Fibroblast of the aortic adventitia (primary cell): ENCODE measurements at places on chromosomes 11 and 22. TPM values are rescaled to one million over a fixed set of nuclear protein-coding genes. Genes with fewer than 3 reads are reported as not detected.

- DNase-seq: no peak
Observed at GRCh38 chr11:10752061-10752460, 1.0 kb downstream of the CTR9 start.

DNA sequence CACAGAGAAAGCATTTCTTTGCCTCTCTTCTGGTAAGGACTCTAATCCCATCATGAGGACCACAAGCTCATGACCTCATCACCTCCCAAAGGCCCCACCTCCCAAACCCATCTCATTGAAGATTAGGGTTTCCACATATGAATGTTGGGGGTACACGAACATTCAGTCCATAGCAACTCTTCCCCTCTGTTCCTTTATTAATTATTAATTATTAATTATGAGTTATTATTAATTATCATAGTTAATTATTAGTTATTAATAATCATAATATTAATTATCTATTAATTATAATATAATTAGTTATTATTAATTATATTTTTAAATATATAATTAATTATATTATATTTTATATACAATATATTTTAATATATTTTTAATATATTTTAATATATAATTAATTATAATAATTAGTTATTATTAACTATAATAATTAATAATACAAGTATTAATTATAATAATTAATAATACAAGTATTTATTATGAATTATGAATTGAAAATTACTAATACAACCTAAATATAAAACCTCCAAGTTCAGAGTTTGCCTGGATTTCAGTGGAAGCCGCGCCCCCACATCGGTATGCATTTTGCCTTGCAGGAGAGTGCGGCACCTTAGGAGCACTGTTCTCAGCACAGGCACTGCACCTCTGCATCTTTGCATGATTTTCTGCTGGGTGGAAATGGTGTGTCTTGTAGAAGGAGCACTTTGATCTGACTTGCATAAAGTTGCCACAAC is 128.0 kb upstream of the FGF3 start:
- peak; percentile 6 for DNase-seq

- no peak for DNase-seq
Observed at GRCh38 chr11:34910817-34911216, 5.4 kb downstream of the APIP start.

GRCh38 chr11:11592146-11592684 is 29.6 kb downstream of the GALNT18 start:
- no peak for DNase-seq

- no peak for DNase-seq
Observed at GRCh38 chr11:66340596-66341501, 4.1 kb downstream of the BRMS1 start.

GRCh38 chr11:123186286-123186685 is 8.8 kb downstream of the CLMP start:
- DNase-seq: no peak

DNA sequence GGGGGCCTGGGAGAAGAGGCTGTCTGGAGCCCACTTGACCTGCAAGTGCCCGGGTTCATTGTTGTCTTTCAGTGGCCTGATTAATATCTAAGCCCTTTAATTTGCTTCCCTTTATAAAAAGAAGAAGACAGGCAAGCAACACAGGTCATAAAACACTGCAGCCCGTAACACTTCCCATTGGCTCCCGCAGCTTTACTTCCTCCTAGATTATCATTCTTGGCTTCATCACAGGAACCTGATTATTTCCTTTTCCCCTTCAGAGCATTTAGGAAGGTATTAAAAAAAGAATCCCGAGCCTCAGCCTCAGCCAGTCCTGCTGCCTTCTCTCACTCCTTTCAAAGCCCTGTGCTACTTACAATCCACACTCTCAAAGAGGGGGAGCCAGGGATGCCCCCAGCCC is 183.2 kb downstream of the GRIK4 start:
- DNase-seq: no peak

DNA sequence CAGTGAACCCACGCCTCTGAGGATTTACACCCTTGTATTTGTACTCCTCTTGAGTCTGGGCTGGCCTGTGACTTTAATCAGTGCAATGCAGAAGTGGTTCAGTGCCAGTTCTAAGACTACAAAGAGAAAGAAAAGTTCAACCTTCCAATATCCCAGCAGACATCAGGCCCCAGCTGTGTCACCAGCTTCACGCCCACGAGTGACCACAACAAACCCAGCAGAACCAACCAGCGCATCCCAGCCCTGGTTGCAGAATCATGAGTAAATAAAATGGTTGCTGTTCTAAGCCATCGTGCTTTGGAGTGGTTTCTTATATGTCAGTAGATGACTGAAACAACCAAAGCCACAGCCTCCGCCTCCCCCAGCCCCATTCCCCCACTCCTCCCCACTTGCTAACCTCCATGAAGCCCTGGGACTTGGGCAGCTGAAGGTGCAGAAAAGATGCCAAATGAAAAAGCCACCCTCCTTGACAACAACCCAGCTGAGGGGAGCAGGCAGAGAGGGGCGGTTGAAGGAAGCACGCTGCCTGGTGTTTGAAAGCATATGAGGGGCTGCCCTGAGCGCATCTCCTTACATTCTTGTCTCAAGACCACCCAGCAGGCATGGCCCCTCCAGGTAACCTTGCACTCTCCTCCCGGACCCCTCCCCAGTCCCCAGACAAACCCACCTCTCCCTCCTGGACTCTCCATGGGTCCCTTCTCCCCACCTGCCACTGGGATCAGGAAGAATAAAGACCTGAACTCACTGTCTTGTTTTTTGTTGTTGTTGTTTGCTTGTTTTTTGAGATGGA is 20.9 kb downstream of the TSKU start:
- DNase-seq: peak; percentile 46

DNA sequence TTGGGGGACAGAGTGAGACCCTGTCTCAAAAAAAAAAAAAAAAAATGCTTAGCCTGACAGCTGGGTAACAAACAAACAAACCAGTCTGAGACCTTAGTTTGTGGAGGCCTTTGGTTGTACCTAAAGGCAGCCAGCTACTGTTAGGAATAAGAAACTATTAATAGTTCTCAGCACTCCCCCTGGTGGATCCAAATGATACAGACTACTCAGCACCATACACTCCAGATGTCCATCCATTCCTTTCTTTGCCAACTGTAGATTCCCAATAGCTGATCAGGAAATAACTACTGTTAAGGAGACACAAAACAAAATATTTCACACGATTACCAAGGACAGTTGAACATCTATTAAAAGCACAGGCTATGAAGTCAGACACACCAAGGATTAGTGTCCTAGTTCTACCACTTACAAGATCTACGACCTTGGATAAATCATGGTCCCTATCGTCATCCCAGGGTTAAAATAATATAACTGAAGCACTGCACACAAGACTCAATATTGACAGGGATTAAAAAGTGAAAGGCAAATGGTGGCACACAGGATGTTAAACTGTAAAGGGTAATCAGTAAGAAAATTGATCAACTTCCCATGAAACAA is 17.2 kb downstream of the CLDN25 start:
- peak; percentile 53 for DNase-seq

GRCh38 chr11:114774599-114775361 is 96.5 kb downstream of the NXPE2 start:
- no peak for DNase-seq

- no peak for DNase-seq
Observed at GRCh38 chr11:113613619-113614018, 92.5 kb downstream of the TMPRSS5 start.

- no peak for DNase-seq
Observed at GRCh38 chr11:134756811-134757540, 344.9 kb upstream of the B3GAT1 start.

DNA sequence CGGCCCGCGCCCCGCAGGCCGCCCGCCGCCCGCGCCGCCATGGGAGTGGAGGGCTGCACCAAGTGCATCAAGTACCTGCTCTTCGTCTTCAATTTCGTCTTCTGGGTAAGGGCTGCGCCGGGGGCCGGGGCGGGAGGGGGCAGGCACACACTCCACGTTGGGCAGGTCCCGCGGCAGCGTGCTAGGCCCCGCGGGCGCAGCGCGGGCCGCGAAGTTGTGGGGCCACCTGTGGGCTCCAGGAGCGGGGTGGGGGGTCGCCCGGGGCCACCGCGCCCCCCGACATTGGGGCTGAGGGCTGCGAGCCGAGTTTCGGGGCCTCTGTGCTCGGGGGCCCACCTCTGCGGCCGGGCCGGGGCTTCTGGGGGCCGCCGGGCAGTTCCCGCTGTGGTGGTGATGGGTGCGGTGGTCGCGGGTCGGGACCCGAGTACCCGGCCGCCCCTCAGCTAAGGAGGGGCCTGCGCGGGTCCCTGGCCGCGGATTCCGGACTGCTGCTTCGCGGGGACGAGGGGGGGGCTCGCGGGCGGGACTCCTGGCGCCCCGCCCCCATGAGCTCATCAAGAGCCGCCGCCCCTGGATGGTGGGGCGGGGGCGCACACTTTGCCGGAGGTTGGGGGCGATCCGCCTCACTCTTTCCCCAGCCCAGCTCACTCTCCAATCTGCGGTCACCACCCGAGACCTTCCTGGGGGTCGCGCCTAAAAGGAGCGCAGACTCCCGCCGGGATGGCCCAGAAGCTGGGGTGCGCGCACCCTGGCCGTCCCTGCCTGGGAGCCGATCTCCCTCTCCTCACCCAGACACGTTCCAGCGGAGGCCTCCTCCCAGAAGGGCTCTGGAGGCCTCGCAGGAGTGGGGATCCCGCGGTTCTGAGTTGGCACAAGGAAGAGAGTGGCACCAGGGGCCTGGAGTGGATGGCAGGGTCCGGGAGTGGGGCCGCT is 667 bp downstream of the CD81 start:
- no peak for DNase-seq

DNA sequence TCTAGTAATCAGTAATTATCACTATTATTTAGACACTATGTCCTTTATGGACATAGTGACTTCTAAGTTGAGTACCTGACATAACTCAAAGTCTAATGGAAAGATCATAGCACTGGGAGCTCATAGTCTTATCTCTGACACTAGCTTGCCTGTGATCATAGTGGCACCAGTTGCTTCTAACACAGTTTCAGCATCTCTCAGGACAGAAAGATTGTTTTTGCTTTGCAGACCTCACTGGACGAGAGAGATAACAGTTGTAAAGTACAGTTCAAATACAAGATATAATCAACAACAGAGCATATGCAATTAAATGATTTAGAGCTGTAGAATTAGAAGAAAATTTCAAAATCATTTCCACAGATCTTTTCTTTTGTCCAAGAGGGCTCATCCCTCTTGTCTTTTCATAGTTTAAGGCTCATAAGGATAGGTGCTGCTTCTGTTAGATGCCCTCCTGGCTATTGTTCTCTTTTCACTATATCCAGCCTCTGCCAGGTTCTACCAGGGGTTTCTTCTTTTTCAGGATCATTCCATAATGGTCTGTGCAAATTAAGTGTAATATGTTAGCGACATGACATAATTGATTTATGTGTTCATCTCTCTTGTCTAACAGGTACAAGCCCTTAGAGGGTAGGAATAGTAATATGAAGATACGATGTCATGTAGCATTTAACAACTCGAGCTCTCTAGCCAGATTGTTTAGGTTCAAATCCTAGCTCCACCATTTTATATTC is 1175.4 kb upstream of the TENM4 start:
- no peak for DNase-seq

DNA sequence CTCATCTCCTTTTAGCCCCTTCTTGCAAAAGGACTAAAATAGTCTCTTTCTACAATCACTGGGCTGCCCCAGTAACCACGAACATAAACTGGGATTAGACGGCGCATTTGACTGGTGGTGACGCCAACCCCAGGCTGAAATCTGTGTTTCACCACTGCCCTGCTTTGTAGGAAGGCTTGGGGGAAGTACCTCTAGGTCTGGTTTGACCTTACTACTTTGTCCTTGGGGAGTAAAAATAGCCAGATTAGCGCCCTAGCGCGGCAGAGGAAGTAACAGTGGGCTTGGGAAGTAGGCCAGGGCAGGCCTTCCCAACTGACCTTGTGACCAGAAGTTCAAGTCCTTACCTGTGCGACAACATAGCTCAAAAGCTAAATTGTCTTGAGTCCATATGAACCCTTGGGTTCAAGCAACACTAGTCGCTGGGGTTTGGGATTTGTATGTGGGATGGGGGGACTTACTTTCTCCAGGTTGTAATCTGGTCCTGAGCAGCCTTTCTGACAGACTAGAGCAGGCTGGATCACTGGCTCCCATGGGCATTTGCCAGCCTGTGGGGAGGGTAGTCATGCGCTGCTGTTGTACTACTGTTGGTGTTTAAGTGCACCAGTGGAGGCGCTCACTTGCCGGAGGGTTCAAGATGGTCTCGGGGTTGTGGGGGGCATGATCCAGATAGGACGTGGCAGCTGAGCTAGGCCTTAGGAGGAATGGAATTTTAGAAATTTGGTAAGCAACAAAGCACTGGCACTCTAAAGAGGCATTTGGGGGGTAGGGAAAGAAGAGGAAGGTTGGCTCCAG is 953 bp upstream of the PACS1 start:
- peak; percentile 70 for DNase-seq

- DNase-seq: no peak
Observed at GRCh38 chr22:48448821-48449220, 1378.9 kb downstream of the BRD1 start.

GRCh38 chr11:35165423-35166368 is 26.7 kb downstream of the CD44 start:
- peak; percentile 82 for DNase-seq

GRCh38 chr11:100512475-100512874 is 174.6 kb upstream of the ARHGAP42 start:
- DNase-seq: no peak

DNA sequence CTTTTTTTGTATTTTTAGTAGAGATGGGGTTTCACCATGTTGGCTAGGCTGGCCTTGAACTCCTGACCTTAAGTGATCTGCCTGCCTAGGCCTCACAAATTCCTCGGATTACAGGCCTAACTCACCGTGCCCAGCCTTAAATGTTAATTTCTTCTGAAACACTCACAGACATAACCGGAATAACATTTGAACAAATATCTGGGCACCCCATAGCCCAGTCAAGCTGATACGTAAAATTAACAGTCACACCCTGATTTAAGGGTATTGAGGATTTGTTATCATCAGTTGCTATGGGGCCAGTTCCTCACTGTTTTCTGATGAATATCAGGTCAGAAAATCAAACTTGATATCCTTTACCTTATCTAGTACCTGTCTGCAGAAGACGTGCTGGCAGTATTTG is 23.0 kb upstream of the OR9Q1 start:
- no peak for DNase-seq

- peak; percentile 63 for DNase-seq
Observed at GRCh38 chr11:96341211-96342013, 1.6 kb downstream of the MAML2 start.

GRCh38 chr22:23675502-23676415 is 15.1 kb upstream of the RGL4 start:
- DNase-seq: no peak

- peak; percentile 37 for DNase-seq
Observed at GRCh38 chr11:125941619-125942611, 3.9 kb upstream of the VSIG10L2 start.

Gene ZDHHC13
- 2.0 and 18.6 TPM in 2 replicates for total RNA-seq

Gene MUC2
- not detected in 2 replicates for total RNA-seq

Gene ROBO4
- total RNA-seq: 1.3 and 3.3 TPM in 2 replicates

Gene RASL10A
- not detected in 2 replicates for total RNA-seq

Gene CLDN5
- total RNA-seq: 0.27 and 1.6 TPM in 2 replicates

Gene MUS81
- 26.3 and 31.8 TPM in 2 replicates for total RNA-seq

Gene OR1S1
- not detected in 2 replicates for total RNA-seq

Gene TSGA10IP
- not detected in 2 replicates for total RNA-seq

Gene TMEM191B
- 0.36 and 5.8 TPM in 2 replicates for total RNA-seq

Gene SERPIND1
- total RNA-seq: 0.09 TPM in 1 of 2 replicates, not detected in the other

Gene INPP5J
- total RNA-seq: under 0.01 and 0.41 TPM in 2 replicates

Gene ADM2
- total RNA-seq: 2.5 and 8.0 TPM in 2 replicates

Gene CALCB
- total RNA-seq: not detected in 2 replicates

Gene E2F8
- total RNA-seq: 4.4 TPM in 1 of 2 replicates, not detected in the other

Gene DAGLA
- 1.1 and 4.2 TPM in 2 replicates for total RNA-seq

Gene PKNOX2
- 2.0 and 8.6 TPM in 2 replicates for total RNA-seq
